Activated CD8-positive, alpha-beta memory T cell treated with anti-CD3 and anti-CD28 coated beads for 48 hours (primary cell): ENCODE measurements at places on chromosomes 12 and 14.

GRCh38 chr14:30551460-30551859 is 7.5 kb upstream of the G2E3 start:
- no peak for DNase-seq

GRCh38 chr12:1726753-1727152 is 35.9 kb downstream of the ADIPOR2 start:
- no peak for DNase-seq

DNA sequence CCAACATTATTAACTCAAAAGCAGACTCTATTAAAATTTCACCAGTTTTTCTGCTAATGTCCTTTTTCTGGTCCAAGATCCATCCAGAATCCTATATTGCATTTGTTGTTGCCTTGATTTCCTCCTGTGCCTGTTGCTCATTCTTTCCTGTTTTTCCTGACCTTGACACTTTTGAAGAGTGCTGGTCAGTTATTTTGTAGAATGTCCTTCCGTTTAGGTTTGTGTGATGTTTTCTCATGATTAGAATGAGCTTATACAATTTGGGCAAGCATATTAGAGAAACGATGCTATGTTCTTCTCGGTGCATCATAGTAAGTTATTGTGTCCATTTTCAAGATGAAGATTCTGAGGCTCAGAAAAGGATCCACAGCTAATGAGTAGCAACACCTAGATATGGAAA is 33.9 kb downstream of the PHLDA1 start:
- no peak for DNase-seq

GRCh38 chr12:30531731-30532678 is 163.7 kb downstream of the IPO8 start:
- no peak for DNase-seq

DNA sequence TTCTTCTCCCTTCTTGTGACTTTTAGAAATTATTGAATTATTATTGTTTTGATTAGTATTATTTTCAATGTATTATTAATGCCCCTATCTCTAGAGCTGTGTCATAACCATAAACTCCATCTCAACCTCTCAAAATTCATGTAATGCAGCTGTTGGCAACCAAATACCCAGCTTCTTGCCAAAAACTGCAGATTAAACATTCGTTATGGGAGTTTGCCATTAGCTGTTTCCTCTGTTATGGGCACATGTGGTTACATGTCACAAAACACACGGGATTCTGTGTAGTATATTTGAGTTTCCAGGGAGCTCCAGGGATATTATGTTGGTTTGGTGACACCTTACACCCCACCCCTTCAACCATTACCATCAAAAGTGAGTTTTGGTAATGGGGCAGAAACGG is 2.8 kb upstream of the ALX1 start:
- DNase-seq = no peak

GRCh38 chr12:117316336-117316735 is 45.1 kb downstream of the NOS1 start:
- no peak for DNase-seq

- no peak for DNase-seq
Observed at GRCh38 chr12:94149781-94150239, 1.4 kb downstream of the PLXNC1 start.
